ENCODE measurements at places on chromosomes 7 and 10. TPM values are rescaled to one million over a fixed set of nuclear protein-coding genes. Genes with fewer than 3 reads are reported as not detected.

Gene PON1
- polyA plus RNA-seq, result 0.33 TPM

Gene LRIT1
- polyA plus RNA-seq, result not detected

Gene MGMT
- 13.8 TPM for polyA plus RNA-seq

Gene ZNF487
- polyA plus RNA-seq, result 13.7 TPM

Gene HOXA9
- 124 TPM for polyA plus RNA-seq

Gene NKX1-2
- not detected for polyA plus RNA-seq

Gene PALS2
- 14.8 TPM for polyA plus RNA-seq

Gene MSMB
- not detected for polyA plus RNA-seq

Gene GPNMB
- polyA plus RNA-seq, result 22.1 TPM

Gene AKR1E2
- polyA plus RNA-seq, result 12.9 TPM

Gene CLDN4
- 56.5 TPM for polyA plus RNA-seq

Gene RBM33
- polyA plus RNA-seq, result 44.2 TPM

Gene DGKI
- 1.6 TPM for polyA plus RNA-seq

Gene ARHGAP12
- 49.9 TPM for polyA plus RNA-seq

Gene CYP3A4
- polyA plus RNA-seq, result 0.42 TPM

Gene TCF7L2
- 50.4 TPM for polyA plus RNA-seq

Gene SUGCT
- 14.0 TPM for polyA plus RNA-seq

Gene UPK3BL1
- polyA plus RNA-seq, result 23.5 TPM

Gene HILPDA
- polyA plus RNA-seq, result 25.5 TPM

Gene ORAI2
- 17.0 TPM for polyA plus RNA-seq

Gene GLCCI1
- polyA plus RNA-seq, result 50.4 TPM

Gene DLX6
- polyA plus RNA-seq, result not detected

Gene UCN3
- 1.0 TPM for polyA plus RNA-seq

Gene ZNF804B
- 0.42 TPM for polyA plus RNA-seq

Gene RNF148
- 0.33 TPM for polyA plus RNA-seq

Gene COL1A2
- polyA plus RNA-seq, result 746 TPM

Gene CALHM3
- polyA plus RNA-seq, result not detected

Gene OPN1SW
- polyA plus RNA-seq, result 2.2 TPM

Gene CUBN
- polyA plus RNA-seq, result 276 TPM

Gene FFAR4
- not detected for polyA plus RNA-seq

Gene XRCC2
- 14.9 TPM for polyA plus RNA-seq

Gene CPA1
- polyA plus RNA-seq, result 1.9 TPM

Gene DPYSL4
- polyA plus RNA-seq, result 16.3 TPM

Gene SCRN1
- 68.3 TPM for polyA plus RNA-seq

Gene ALOX5
- polyA plus RNA-seq, result 3.5 TPM

Gene CPA5
- not detected for polyA plus RNA-seq

Gene CALHM1
- 0.05 TPM for polyA plus RNA-seq
